ENCODE measurements at places on chromosomes 2 and 18.

DNA sequence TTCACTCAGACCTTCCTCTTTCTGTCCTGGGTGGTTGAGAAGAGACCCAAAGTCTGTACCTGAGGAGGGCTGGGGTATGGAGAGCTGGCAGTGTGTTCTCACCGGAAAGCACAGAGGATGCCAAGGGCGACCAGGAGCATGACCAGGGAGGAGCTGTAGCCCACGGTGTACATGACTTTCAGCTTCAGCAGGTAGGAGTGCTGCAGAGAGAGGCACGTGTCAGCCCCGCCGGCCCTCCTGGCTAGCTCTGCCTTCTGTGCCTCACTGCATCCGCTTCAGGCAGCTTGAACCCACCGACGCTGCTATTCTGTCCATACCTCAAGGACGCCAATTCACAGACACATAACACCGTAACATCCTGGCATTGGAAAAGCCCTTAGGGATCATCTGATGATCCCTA is 34.0 kb downstream of the TMEM37 start:
- H3K36me3 ChIP-seq, result no peaks in the 10 kb centered on the region
- no peak overlapping the region for H3K4me3 ChIP-seq
- no peak overlapping the region for H3K27ac ChIP-seq
- no peak for DNase-seq
- H3K27me3 ChIP-seq, result 0 out of 2 replicates have a peak, but pooled peaks cover 2% of the 10 kb centered on the region

DNA sequence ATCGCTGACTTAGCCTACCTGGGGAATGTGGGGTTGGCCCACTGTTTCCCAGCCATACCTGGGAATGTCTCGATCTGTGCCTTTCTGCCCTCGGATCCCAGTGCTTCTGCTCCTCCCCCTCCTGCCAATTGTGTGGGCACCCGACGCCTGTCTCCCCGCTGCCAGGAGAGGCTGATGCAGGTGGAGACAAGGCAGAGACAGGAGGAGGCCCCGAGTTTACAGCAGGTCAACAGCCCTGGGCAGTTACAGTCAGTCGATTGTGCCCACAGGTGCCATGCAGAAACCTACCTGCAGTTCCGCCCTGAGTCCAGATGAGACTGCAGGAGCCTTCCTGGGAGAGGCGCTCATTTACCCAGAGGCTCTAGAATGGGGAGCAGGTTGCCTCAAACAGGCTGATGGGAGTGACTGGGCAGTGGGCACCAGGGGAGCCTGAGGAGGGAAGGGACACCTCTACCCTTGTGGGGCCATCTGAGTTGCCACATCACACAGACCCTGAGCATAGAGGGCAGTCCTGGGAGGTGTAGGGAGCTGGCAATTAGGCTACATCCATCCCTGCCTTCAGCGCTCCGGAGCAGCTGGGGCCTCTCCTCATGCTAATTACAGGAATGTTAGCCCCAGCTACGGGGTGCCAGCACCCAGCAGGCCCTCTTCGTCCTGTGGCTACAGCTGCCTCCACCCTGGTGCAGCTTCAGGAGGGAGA is 300.1 kb downstream of the NDUFA10 start:
- no peak for DNase-seq
- no peaks in the 10 kb centered on the region for H3K36me3 ChIP-seq
- H3K27ac ChIP-seq, result no peak overlapping the region
- H3K27me3 ChIP-seq, result no peaks in the 10 kb centered on the region

DNA sequence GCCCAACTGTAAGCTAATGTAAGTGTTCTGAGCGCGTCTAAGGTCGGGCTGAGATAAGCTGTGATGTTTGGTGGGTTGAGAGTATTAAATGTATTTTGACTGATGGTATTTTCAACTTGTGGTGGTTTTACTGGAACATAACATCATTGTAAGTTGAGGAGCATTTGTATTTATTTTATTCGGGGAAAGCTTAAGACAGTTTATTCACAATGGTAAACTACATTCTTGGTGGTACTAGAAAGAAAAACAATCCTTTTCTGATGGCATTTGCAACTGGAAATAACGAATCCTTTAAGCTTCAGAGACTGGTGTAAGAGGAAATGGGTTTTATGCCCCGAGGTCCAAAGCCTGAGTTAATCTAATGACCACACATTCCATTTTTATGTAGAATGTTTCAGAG is 283.3 kb upstream of the NETO1 start:
- H3K27ac ChIP-seq, result no peak overlapping the region
- no peak overlapping the region for H3K4me3 ChIP-seq
- H3K4me1 ChIP-seq, result no peaks in the 10 kb centered on the region
- H3K27me3 ChIP-seq, result no peaks in the 10 kb centered on the region
- no peak for DNase-seq

DNA sequence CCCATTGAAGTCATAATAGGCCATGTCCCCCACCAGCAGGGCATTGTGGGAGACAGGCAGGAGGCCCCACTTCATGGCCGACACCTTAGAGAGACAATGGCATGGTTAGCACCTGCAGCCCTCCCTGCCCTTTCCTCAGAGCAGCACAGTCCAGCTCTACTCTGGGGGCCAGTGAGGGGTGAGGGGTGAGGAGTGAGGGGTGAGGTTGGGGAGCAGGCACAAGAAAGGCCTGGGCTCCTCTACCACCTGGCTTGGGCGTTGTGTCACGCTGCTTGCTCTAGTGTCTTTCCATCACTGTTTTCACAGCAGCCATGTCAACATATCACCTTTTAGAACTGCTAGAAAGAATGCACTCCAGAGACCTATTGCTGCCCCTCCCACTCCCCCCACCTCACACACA is 77.2 kb downstream of the ADD2 start:
- no peaks in the 10 kb centered on the region for H3K36me3 ChIP-seq
- no peak overlapping the region for H3K4me3 ChIP-seq
- DNase-seq, result no peak
- H3K27me3 ChIP-seq, result no peaks in the 10 kb centered on the region
- H3K27ac ChIP-seq, result no peak overlapping the region

DNA sequence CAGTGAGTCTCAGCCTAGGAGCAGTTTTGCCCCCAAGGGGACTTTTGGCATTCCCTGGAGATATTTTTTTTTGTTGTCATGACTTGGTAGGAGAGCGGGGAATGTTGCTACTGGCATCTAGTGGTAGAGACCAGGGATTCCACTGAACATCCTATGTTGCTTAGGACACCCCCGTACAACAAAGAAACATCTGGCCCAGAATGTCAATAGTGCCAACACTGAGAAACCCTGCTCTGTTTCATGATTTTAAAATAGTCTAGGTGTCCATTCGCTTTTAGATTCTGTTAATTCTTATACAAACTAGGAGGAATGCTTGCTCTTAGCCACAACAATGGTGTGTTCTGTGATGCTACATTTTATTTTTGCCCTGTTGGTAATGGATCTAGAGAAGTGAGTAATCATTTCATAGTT is 225.8 kb upstream of the SIX3 start:
- no peaks in the 10 kb centered on the region for H3K4me1 ChIP-seq
- DNase-seq, result no peak
- H3K27me3 ChIP-seq, result no peaks in the 10 kb centered on the region
- H3K27ac ChIP-seq, result no peak overlapping the region
- H3K36me3 ChIP-seq, result no peaks in the 10 kb centered on the region

DNA sequence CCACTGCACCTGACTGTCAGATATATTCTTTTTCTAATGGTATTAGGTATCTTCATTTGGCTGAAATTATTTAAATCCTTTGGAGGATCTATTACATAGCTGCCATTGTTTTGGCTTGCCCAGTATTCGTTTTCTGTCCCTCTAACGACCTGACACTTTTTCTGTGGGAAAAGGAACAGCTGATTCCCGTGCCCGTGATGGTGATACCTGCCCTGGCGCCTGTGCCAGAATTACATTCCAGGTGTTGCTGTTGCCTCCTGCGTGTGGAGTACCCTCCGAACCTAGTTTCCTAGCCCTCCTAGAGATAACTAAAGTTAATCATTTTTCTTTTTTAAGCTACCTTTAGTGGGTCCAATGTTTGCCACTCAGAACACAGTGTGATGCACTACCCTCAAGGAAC is 14.0 kb downstream of the HOXD1 start:
- H3K27me3 ChIP-seq, result no peaks in the 10 kb centered on the region
- H3K27ac ChIP-seq, result no peak overlapping the region
- H3K4me1 ChIP-seq, result no peaks in the 10 kb centered on the region
- H3K36me3 ChIP-seq, result no peaks in the 10 kb centered on the region
- no peak for DNase-seq
- H3K4me3 ChIP-seq, result no peak overlapping the region

- no peak overlapping the region for H3K4me3 ChIP-seq
- H3K27ac ChIP-seq, result no peak overlapping the region
- no peak for DNase-seq
- no peaks in the 10 kb centered on the region for H3K27me3 ChIP-seq
- H3K4me1 ChIP-seq, result no peaks in the 10 kb centered on the region
- no peaks in the 10 kb centered on the region for H3K36me3 ChIP-seq
Measured at GRCh38 chr18:33350256-33350655, 90.3 kb downstream of the CCDC178 start.

DNA sequence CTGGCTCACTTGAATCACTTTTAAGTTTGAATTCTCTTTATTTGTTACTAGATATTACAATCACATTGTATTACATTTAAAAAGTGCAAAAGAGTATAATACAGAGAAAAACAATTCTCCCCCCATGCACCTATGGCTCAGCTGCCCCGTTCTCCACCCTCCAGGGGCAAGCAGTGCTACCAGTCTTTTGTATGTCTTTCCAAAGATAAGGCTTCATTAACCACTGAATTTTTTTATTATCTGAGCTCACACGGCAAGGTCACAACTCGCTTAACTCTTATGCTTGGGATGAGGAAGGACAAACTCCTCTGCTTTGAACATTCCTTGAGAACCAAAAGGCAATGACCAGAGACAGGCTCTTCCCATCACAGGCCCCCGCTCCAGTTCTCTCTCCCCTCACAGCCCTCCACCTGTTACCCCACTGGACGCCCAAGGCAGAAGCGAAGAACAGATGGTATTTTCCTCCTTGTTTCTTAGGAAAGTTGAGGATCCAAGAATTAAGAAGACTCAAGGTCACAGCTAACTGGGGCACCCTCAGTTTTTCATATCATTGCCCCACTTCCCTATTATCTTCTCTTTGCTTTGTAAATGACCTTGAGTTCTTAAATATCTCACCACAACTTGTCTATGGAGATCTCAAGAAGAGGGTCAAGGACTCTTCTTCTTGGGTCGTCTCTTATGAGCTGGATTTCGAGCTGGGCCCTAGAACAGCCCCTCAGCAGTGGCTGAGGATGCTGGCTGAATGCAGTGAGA is 30.1 kb downstream of the SH2D6 start:
- DNase-seq, result no peak
- peaks cover 24% of the 10 kb centered on the region for H3K4me1 ChIP-seq
- no peaks in the 10 kb centered on the region for H3K27me3 ChIP-seq
- H3K4me3 ChIP-seq, result no peak overlapping the region
- no peaks in the 10 kb centered on the region for H3K36me3 ChIP-seq

- H3K27ac ChIP-seq, result no peak overlapping the region
- H3K4me1 ChIP-seq, result no peaks in the 10 kb centered on the region
- H3K36me3 ChIP-seq, result no peaks in the 10 kb centered on the region
- no peaks in the 10 kb centered on the region for H3K27me3 ChIP-seq
Measured at GRCh38 chr2:72015266-72015665, 132.4 kb downstream of the CYP26B1 start.
